ENCODE measurements at places on chromosomes 2 and 18.
A peak's percentile ranks its signal among the peaks of the same experiment; 100 is the strongest.

DNA sequence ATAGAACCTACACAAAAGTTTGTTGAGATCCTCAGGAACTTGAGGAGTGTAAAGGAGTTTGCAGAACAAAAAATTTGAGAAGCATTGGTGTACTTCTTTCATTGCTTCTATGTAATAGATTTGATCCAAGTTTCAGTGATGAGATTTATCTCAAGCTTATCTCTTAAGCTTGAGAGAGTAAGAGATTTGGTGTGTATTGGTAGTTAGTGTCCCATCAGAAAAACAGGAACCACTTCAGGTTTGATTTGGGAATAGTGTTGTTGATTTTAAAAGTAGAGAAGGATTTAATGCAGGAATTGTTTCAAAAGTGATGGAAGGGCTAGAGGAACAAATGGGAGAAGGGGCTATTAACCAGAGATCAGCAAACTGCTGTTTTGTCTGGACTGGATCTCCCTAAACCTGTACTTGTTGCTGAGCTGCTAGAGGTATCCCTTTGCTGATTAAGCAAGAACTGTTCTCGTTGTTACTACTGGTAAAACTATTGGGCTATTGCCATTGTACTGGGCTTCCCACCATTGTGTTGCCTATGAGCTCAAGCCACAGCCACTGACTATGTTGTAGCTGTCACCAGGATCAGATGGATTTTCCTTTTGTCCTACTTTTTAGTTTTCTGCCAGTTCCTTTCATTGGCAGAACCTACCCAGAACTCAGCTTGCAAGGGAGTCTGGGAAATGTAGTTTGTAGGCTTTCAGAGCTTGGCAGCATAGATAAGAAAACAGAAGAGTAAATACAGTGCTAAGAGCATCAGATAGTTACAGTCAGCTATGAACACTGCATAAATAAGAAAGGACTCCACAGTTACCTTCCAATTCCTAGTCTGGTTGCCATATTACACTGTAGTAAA is 39.3 kb downstream of the RAB10 start:
- peaks cover 11% of the 10 kb centered on the region for H3K4me1 ChIP-seq
- H3K27ac ChIP-seq: no peak overlapping the region
- no peaks in the 10 kb centered on the region for H3K36me3 ChIP-seq
- H3K27me3 ChIP-seq: no peaks in the 10 kb centered on the region
- no peak overlapping the region for H3K4me3 ChIP-seq

DNA sequence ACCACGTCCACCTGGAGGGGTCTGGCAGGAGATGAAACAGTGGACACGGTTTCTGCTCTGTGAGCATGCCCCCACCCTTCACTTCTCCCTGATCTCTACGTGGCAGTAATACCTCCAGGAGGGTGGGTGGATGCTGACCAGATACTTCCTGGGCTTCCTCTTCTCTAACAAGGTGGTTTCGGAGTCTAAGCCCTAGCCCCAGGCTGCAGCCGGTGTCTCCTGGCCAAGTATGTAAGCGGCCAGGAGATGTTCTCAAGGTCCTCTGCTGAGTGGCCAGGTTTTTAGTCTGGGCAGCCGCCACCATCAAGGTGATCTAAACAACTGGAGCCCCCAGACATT is 101.8 kb upstream of the ASB18 start:
- DNase-seq: no peak
- no peak overlapping the region for H3K4me3 ChIP-seq
- H3K27ac ChIP-seq: no peak overlapping the region

DNA sequence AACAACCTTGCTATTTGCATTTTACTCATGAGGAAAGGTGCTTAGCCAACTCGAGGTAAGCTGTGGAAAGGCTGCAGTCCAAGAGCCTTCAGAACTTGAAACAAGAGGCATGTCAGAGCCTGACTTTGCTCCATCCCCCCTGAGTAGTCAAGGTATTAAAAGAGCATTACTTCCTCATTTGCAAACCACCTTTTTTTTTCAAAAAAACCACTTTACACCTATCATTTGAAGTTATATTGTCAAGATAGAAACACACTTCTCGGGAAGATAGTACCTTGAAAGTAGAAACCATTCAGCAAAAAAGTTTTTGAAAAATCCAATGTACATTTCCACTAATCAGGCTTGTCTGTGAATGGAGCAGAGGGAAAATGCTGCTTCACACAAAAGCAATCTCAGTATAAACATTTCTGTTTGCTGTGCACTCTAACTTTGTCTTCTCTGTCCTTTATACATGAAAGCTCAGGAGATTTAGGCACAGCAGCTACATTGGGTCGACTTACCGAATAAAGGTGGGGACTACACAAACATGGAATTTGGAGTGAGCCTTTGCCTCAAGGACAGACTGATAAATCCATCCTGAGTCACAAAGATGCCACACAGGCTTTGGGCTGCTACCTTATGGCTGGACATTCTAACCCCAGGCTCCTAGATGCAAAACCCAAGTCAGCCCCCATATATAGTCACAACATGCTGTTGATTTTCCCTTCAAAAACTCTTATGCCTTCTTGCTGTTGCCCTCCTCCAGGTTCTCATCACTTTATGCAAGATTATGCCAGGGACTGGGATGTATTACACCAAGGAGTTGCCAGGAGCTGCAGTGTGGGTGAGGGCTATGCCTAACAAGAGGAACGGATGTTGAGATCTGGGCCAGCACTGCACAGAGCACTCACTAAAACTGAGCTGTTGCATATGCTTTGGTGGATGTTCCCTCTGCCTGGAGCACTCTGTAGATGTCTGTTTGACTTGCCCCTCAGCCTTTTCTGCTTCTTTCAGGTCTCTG is 41.4 kb upstream of the EML4 start:
- no peak overlapping the region for H3K27ac ChIP-seq
- no peak overlapping the region for H3K4me3 ChIP-seq
- H3K27me3 ChIP-seq: peaks cover 9% of the 10 kb centered on the region
- peaks cover 7% of the 10 kb centered on the region for H3K4me1 ChIP-seq
- H3K36me3 ChIP-seq: no peaks in the 10 kb centered on the region

- no peaks in the 10 kb centered on the region for H3K36me3 ChIP-seq
- H3K4me3 ChIP-seq: peak overlapping the region; percentile 63
- no peak for DNase-seq
- H3K4me1 ChIP-seq: peaks cover 14% of the 10 kb centered on the region
- no peaks in the 10 kb centered on the region for H3K27me3 ChIP-seq
Observed at GRCh38 chr18:63970809-63971205, 926 bp downstream of the SERPINB8 start.

DNA sequence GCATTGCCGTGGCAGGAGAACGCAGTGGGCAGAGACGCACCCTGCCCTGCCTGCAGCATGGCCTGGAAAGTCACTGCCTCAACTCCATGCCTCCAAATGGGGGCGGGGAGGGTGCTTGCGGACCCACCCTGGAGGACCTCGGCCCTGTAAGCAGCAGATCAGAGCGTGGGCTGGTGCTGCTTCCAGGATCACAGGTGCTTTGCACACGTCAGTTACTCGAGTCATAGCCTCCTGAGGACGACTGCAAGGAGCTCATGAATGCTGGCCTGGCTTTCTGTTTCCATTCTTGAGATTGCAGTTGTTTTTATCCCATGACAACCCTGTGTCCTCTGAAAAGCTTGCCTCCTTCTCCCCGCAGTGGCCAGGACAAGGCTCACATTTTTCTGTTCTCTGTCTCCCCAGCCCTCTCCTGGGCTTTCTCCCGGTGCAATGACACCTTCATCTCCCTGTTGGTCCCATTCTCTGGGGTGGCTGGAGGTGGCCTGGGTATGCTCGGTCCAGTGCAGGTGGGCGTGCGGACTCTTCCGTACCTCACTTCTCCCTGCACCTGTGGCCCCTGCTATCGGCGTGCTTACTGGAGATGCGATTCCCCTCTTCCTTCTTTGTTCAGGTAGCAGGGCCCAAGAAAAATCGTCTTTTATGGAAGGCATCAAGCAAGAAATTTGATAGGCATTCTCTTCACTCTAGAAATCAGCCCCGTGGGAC is 208.0 kb downstream of the GBX2 start:
- no peak for DNase-seq
- H3K4me1 ChIP-seq: no peaks in the 10 kb centered on the region
- H3K36me3 ChIP-seq: no peaks in the 10 kb centered on the region
- no peak overlapping the region for H3K27ac ChIP-seq

DNA sequence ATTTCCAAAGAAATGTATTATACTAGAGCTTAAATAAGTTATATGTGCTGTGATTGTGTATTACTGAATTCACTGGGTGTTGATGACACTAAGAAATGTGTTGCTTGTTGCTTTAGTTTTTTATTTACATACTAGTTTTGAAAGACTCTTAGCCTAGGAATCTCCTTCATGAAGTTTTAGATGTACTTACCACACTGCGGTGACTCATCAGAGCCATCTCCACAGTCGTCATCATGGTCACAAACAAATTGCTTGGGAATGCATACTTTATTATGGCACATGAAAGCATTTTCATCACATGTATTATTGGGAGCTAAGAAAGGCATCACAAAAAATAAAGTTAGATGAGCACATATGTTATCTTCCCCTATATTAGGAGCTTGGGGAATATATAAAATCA is 1624.2 kb downstream of the LRP1B start:
- no peaks in the 10 kb centered on the region for H3K4me1 ChIP-seq
- no peak overlapping the region for H3K27ac ChIP-seq
- no peaks in the 10 kb centered on the region for H3K36me3 ChIP-seq
- no peaks in the 10 kb centered on the region for H3K27me3 ChIP-seq
- no peak overlapping the region for H3K4me3 ChIP-seq

DNA sequence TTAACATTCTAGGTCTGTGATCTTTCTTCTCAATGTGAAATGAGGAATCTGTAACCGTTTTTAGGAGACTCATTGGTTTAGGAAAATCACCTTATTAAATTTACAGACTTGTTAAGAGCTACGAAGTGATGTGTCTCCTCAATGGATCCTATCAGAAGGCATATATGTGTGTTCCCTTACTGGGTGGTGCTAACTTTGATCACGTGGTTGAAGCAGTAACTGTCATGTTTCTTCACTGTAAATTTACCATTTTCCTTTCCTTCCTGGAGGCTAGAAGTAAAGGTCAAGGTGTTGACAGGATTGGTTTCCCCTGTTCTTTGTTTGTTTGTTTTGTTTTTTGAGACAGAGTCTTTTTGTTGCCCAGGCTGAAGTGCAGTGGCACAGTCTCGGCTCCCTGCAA is 1.4 kb upstream of the MTHFD2 start:
- no peaks in the 10 kb centered on the region for H3K27me3 ChIP-seq
- H3K4me1 ChIP-seq: peaks cover 17% of the 10 kb centered on the region
- no peak overlapping the region for H3K27ac ChIP-seq

DNA sequence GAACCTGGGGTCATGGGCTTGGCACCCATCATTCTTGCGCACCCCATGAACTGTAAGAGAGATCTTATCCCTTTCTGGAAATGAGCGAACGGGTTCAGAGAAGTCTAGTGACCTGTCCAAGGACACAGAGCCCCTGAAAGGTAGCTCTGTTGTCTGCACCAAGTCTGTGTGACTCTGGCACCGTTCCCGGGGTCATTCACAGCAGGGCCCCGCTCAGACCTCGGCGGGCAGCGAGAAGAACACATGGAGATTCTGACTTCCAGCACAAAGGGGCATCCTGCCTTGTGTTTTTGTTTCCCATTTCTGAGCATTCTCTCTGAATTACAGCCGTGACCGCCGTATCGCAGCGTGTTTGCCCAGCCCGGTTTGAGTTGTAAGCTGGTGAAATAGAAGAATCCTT is 231.7 kb downstream of the KLHL29 start:
- H3K36me3 ChIP-seq: no peaks in the 10 kb centered on the region
- no peak overlapping the region for H3K27ac ChIP-seq
- no peaks in the 10 kb centered on the region for H3K27me3 ChIP-seq
- DNase-seq: peak; percentile 5
- H3K4me1 ChIP-seq: no peaks in the 10 kb centered on the region

DNA sequence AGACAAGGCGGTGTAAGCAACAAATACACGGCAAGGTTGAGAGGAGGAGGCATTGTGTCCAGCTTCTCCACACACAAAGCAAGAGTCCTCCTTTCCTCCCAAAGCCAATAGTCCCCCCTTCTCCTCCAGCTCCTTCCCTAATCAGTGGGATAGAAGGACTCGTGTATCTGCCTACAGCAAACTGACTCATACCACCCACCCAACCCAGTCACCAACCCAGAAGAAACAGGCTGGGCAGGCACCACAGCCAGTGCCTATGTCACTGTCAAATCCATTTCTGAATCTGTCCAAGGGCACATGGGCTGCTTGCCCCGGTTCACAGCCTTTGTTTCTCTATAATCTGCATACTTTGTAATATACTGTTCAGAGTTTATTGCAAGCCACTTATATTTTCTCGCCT is 19.2 kb upstream of the NMS start:
- no peak overlapping the region for H3K4me3 ChIP-seq
- H3K27me3 ChIP-seq: no peaks in the 10 kb centered on the region
- no peak overlapping the region for H3K27ac ChIP-seq
- no peaks in the 10 kb centered on the region for H3K4me1 ChIP-seq
- no peaks in the 10 kb centered on the region for H3K36me3 ChIP-seq
- no peak for DNase-seq

GRCh38 chr2:43047187-43047780 is 179.1 kb downstream of the ZFP36L2 start:
- DNase-seq: no peak
- H3K4me1 ChIP-seq: peaks cover 58% of the 10 kb centered on the region
- no peak overlapping the region for H3K27ac ChIP-seq

- DNase-seq: no peak
- H3K27ac ChIP-seq: no peak overlapping the region
- H3K27me3 ChIP-seq: no peaks in the 10 kb centered on the region
- no peak overlapping the region for H3K4me3 ChIP-seq
- no peaks in the 10 kb centered on the region for H3K4me1 ChIP-seq
Observed at GRCh38 chr2:23327416-23327815, 57.6 kb upstream of the KLHL29 start.

GRCh38 chr2:241460631-241461030 is 47.8 kb downstream of the STK25 start:
- no peaks in the 10 kb centered on the region for H3K27me3 ChIP-seq
- no peak overlapping the region for H3K27ac ChIP-seq

GRCh38 chr2:120203251-120204021 is 19.8 kb downstream of the TMEM185B start:
- no peaks in the 10 kb centered on the region for H3K4me1 ChIP-seq
- no peak overlapping the region for H3K4me3 ChIP-seq

DNA sequence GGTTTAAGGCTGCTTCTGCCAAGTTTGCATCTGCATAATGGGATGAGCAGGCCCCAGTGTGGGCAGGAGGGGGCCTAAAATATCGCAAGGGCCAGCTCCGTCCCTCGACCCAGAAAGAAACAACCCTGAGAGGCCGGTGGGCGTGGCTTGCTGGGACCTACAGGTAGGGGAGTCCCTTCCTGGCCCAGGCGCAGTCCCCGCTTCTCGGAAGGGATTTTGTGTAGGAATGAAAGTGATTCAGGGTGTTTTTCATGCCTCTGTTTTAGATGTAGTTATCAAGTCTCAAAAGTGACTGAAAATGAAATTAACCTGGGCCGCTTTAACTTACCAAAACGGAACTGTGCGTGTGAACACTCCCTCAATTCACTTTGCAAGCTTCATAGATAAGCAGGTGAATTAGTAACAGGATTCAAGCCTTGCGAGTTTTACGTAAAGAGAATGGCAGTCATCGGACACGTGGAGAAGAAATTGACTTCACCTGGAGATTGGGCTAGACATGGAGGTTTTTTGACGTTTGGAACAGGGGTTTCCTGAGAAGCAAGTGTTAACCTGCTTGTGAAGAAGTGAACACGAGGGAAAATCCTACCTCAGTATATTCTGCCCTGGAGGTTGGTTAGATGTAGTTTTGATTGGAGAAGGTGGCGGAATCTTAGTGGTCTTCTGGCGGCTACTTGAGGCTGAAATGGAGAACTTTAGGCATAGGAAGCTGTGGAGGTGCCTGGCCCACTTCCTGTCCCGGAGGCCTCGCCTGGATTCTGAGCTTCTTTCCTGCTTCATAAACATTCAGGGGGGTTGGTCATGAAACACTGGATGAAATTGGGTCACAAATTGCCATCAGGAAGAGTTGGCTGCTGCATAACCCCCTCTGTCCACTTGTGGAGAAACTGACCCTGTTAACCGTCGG is 1.7 kb downstream of the NCK2 start:
- no peaks in the 10 kb centered on the region for H3K36me3 ChIP-seq
- peaks cover 30% of the 10 kb centered on the region for H3K4me1 ChIP-seq
- H3K27me3 ChIP-seq: peaks cover 14% of the 10 kb centered on the region
